ENCODE measurements at places on chromosomes 5 and 9.

DNA sequence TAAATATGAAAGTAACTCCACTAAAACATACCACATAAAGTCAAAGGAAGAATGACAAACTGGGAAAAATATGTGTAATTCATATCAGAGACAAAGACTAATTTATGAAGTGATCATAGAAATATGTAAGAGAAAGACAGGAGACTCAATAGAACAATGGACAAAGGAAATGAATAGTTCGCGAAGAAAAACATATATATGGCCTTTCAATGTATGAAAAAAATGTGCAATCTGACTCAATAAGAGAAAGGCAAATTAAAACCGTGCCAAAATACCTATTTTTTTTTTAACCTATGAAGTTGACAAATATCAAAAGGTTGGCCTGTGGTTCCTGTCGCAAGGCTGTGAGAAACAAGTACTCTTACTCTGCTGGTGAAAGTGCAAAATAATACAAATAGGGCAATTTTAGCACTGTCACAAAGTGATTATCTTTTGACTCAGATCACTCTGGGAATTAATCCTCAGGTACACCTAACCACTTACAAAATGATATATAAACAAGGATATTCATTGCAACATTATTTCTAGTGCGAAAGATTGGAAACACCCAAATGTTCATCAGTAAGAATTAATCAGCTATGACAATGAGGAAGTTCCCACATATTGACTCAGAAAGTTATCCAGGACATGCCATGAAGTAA, 3.7 kb downstream of the C9 start:
- no peak for DNase-seq

GRCh38 chr5:66949066-66949465, 247.5 kb downstream of the CD180 start:
- no peak for DNase-seq

DNA sequence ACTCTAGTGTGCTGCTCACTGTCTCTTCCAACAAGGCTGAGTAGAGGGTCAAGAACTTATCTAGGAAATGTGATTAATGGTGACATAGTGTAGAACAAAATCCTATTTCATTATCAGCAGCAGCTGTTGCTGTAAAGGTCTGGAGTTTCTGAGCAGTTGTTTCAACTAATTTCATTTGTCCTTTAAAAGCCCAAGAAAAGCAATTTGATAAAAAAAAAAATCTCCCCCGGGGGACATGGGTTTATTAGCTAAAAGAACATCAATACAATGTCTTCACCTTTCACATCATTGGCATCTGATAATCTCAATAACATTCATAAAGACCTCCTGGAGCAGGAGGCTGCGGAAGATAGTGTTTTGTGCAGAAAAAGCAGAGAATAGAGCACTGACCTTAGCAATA, 468.1 kb downstream of the KCTD16 start:
- DNase-seq: no peak

GRCh38 chr5:168364151-168364661, 72.8 kb downstream of the WWC1 start:
- no peak for DNase-seq

GRCh38 chr5:4330327-4330726, 734.7 kb downstream of the IRX1 start:
- no peak for DNase-seq

DNA sequence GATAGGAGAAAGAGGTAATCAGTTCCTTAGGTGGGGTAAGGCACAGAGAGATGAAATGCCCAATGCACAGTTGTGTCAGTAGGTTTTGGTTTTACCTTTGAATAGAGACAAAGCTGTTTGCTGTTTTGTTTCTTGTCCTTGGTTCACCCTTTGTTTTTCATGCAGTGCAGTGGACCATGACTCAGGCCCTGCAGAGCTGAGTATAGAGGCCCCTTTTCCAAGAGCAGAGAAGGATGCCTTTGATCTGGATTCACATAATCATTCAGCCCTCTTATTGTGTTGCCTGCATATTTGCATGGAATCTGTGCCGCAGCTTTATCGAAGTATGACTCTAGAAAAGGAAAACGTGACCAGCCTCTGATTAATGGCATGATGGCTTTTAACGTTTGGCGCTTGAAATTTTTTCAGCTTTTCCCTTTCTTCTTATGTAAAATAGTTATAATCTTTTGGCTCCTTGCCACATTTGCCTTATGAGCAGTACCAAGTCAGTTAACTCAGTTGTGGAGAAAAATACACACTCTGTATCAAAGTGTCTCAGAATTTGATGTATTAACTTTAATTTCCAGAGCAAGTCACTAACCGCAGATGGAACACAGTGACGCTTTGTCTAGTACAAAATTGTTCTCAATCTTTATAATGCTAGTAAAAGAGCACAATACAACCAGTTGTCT, 197.6 kb downstream of the KDM4C start:
- DNase-seq: no peak
